ENCODE measurements at places on chromosomes 2 and 18.

DNA sequence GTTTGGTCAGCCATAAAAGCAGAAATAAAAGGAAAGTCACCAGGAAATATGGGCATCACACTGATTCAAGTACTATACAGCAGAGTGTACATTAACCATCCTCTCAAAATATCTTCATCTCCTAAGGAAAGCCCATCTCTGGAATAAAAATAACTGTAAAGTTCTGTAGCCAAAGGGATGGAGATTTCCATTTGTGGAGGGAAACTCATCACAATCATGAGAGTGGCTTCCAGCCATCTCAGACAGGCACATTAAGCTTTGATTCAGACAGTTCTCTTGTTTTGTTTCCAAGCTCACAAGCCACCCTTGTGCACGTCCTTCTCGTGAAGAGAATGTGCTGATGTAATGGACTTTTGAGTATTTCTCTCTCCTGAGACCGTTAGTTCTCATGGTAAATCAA, 695.5 kb downstream of the LRRTM4 start:
- DNase-seq = no peak

- DNase-seq = no peak
Observed at GRCh38 chr2:165961818-165962217, 8.2 kb upstream of the TTC21B start.

DNA sequence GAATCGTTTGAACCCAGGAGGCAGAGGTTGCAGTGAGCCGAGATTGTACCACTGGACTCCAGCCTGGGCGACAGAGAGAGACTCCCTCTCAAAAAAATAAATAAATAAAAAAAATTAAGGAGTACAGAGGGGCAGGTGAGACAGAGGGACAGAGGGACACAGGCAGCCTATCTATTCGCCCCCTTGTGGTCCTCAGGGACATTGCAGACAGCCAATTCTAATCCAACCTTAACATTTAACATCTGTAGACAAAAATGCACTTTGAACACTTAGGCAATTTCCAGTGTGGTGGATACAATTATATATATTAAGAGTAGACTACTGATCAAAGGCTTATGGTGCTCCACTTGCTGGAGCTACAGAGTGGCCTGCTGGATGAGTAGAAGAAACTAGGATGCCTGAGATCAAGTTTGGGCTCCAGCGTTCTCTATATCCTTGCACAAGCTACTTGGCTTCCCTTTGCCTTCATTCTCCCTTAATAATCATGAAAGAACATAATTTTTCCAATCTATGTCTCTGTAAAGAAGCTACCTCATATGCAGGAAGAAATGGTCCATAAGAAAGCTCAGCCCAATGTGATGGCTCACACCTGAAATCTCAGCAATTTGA, 8.2 kb upstream of the SMARCAL1 start:
- DNase-seq = peak; percentile 65

DNA sequence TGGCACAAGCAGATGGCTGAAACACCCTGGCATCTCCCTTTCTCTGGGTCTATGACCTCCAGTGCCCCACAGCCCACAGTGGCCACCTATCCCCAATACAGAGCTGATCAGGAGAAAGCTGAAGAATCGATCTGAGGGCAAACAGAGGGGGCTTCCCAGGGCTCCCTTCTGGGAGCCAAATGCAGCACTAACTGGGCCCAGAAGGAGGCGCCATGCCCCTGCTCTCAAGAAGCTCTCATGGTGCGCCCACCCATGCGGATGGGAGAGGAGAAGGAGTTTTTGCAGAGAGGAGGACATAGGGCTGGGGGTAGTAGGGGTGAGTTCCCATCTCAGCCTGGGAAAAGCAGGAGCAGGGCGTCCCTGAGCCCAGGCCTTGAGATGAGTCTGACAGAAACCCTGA, 787.3 kb upstream of the RAB6C start:
- no peak for DNase-seq

DNA sequence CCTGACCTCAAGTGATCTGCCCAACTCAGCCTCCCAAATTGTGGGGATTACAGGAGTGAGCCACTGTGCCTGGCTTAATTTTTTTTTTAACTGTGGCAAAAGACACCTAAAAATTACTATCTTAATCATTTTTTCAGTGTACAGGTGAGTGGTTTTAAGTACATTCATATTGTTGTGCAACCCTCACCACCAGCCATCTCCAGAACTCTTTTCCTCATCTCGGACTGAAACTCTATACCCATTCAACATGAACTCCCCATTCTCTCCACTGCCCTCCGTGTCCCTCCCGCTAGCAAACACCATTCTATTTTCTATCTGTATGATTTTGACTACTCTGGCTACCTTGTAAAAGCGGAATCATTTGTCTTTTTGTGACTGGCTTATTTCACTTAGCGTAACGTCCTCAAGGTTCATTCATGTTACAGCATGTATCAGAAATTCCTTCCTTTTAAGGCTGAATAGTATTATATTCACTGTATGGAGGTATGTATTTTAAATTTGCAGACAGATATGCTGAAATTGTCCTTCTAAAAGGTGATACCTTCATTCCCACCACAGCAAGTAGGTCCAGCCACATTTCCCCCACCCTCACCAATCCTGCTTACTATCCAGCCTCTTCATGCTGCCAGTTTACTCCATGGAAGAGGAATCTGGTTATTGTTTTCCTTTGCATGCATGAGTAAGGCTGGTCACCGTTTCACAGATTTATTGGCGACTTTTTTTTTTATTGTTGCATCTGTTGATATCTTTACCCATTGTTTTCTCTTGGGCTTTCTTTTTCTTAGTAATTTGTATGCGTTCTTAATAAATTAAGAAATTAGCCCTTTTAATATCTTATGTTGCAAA, 40.6 kb upstream of the ANXA4 start:
- DNase-seq = no peak

GRCh38 chr18:37571266-37571665, 5.7 kb upstream of the CELF4 start:
- no peak for DNase-seq

DNA sequence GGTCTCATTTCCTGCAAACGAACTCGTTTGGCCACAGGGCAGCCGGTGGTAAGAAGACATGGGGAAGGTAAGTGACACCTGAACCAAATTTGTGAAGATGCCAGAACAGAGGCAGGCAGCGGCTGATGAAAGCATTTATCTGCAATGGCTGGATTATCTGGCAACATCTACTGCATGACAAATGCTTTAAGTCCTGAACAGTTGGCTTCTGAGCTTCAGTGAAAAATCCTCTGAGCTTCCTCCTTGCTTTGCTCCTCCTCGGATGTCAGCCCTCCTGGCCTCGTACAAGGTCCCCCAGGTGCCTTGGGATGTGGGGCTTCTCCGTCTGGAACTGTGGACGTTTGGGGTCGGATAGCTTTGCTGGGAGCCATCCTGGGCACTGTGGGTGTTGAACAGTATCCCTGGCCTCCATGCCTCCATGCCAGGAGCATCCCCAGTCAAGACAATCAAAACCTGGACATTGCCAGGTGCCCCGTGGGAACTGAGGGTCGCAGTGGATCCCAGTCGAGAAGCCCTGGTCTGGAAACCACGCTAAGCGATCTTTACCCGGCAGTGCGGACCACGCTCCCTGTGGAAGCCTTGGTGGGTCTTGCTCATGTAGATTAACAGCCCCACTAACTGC, 49.3 kb downstream of the KCNG2 start:
- DNase-seq = no peak

- no peak for DNase-seq
Observed at GRCh38 chr2:8984855-8985254, 18.6 kb downstream of the MBOAT2 start.

DNA sequence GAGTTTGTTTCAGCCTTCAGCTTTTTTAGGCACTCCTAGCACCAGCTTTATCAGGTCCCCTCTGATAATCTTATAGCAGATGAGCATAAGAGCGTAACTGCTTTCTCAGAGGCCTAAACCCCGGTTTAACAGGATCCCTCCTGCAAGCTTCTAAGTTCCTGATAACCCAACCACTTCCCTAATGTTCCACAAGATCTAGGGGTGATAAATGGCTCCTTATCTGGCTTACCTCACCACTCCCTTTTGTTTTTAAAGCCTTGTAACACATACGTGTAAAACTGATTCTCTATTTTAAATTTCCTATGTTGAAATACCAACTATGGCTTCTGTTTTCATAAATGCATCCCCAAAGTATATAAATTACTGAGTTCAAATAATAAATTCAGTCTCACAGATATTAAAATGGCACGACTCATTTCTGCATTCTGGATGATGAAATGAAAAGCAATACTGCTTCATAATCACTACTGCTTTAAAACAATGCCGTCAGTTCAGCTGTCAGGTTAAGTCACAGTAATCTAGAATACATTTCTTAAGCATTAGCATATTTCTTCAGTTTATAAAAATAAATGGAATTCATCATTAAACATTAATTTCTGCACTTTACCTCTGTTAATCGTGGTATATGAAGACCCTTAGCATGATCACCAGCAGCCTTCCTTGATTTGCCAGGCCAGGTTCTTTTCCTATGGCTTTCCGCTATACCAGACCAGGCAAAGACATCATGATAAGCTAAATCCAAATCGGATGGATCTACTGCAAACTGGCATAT, 126.3 kb downstream of the C2orf74 start:
- no peak for DNase-seq

- DNase-seq = no peak
Observed at GRCh38 chr18:54423831-54424230, 66.1 kb downstream of the C18orf54 start.

GRCh38 chr2:225998653-225999052, 599.1 kb downstream of the NYAP2 start:
- no peak for DNase-seq
